ENCODE measurements at places on chromosomes 11 and 22.

GRCh38 chr11:73237471-73238290 is 19.6 kb downstream of the P2RY2 start:
- DNase-seq: no peak

DNA sequence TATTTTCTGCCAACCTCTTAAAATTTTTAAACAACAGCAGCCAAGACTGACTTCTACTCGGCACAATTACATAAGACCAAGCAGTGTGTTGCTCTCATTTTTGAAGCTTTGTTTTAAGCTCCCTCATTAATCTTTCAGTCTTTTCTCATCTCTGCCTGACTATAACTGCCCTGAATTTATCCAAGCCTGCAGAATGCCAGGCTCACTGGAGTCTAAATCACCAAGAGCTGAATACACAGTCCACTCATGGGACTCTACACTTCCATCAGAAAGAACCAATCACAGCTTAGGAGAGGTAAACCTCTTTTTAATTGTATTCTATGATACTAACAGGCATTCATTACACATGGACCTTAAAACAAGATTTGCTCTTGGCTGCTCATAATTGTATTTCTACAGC is 178.7 kb downstream of the CADM1 start:
- DNase-seq: no peak

GRCh38 chr22:19431649-19432132 is at the start of gene HIRA:
Gene HIRA (minus strand): TSS chr22:19431733. CDS start chr22:19431476, 257 bp downstream.
- peak; percentile 89 for DNase-seq

- peak; percentile 53 for DNase-seq
Observed at GRCh38 chr22:24175160-24175808, 6.0 kb upstream of the SUSD2 start.

- no peak for DNase-seq
Observed at GRCh38 chr11:119618208-119618909, 110.6 kb downstream of the NECTIN1 start.

DNA sequence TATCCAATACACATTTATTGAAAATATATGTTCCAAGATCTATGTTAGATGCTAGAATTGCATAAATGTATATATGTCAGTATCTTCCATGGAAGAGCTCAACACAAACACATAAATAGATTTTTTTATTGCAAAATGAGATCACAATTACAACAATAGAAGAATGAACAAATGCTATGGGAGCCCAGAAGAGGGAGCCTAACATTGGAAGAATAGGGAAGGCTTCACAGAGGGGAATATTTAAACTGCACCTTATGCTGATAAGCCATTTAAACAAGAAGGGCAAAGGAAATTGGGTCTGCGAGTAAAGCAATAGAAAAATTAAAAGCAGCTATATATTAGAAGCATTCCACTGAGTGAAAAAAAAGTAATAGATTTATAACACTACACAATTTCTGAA is 96.1 kb upstream of the LRRC55 start:
- no peak for DNase-seq

GRCh38 chr11:45754741-45755140 is 50.2 kb upstream of the SLC35C1 start:
- DNase-seq: no peak

- no peak for DNase-seq
Observed at GRCh38 chr11:123132881-123133280, 62.2 kb downstream of the CLMP start.

- DNase-seq: no peak
Observed at GRCh38 chr11:73729594-73730206, 31.2 kb downstream of the RAB6A start.

DNA sequence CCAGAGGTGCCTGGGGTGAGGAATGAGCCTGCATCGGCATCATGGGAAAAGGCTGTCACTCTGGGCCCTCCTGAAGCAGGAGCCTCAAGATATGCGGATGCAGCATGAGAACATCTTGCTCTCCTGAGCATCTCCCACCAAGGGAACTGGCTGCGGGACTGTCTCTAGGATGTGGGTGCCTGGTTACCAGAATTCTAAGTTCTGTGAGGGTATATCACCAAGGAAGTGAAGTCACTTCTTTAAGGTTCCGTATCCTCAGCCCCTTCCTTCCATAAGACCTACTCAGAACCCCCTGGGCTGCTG is 86.9 kb downstream of the GGTLC2 start:
- no peak for DNase-seq

GRCh38 chr11:10048350-10048749 is 245.7 kb downstream of the SBF2 start:
- no peak for DNase-seq

DNA sequence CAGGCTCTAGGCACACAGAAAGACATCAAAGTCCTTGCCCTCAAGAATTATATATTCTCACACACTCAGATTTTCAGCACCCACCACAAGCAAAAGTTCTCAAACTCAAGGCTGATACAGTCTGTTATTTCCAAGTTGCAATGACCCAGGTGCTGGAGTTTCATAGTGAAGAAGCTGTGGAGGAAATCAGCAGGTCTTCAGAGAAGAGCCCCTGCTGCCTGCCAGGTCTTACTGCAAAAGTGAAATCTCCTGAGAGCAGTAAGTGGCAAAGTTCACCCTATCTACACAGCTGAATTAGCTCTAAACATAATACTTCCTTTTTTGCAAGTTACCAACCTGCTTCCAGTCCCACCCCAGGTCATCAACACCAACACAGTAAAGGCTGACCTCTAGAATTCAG is 64.6 kb downstream of the RPL27A start:
- no peak for DNase-seq

GRCh38 chr11:120674542-120674941 is 163.0 kb downstream of the GRIK4 start:
- DNase-seq: no peak

- no peak for DNase-seq
Observed at GRCh38 chr11:61406067-61406466, 13.7 kb downstream of the TMEM216 start.

- DNase-seq: no peak
Observed at GRCh38 chr11:115498354-115498753, 5.9 kb downstream of the CADM1 start.

- no peak for DNase-seq
Observed at GRCh38 chr22:22982616-22983015, 87.7 kb upstream of the GNAZ start.

DNA sequence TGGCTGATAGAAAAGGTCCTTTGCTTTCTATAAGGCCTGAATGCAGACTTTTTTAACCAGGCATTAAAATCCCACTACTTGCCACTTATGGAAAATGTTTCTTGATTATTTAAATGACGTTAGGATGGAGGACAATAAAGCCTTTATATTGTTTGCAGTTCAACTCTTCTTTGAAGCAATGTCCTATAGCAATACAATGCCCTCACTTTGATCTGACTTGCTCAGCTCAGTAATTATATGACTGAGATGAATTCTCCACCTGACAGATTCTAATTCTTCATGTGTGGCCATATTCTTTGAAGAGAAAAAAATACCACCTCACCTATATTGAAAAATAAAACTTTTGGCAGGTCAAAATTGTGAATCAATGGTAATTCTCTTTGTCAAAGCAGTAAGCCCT is 182.0 kb upstream of the MTMR2 start:
- no peak for DNase-seq

DNA sequence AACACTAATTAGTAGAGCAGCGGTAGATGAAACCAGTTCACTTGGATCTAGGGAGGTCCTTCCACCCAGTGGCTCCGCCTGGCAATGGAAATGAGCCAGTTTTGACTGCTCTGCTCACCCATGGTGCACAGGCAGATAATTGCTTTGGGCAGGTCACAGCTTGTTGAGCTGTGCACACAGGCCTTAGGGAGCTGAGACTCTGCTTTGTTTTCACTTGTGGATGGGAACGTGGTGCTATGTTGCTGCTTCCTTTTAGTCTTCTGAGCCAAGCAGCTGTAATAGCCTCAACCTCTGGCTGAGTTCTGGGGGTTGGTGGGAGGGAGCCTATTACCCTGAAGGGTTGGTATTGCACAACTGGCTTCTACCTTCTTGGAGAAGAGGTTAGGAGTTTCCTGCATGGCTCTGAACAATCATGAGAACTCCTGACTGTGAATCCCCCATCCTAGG is 262.3 kb upstream of the MTNR1B start:
- no peak for DNase-seq

GRCh38 chr22:26677217-26677616 is 19.8 kb downstream of the MIAT start:
- no peak for DNase-seq

- no peak for DNase-seq
Observed at GRCh38 chr11:27614092-27614491, 86.2 kb downstream of the BDNF start.

DNA sequence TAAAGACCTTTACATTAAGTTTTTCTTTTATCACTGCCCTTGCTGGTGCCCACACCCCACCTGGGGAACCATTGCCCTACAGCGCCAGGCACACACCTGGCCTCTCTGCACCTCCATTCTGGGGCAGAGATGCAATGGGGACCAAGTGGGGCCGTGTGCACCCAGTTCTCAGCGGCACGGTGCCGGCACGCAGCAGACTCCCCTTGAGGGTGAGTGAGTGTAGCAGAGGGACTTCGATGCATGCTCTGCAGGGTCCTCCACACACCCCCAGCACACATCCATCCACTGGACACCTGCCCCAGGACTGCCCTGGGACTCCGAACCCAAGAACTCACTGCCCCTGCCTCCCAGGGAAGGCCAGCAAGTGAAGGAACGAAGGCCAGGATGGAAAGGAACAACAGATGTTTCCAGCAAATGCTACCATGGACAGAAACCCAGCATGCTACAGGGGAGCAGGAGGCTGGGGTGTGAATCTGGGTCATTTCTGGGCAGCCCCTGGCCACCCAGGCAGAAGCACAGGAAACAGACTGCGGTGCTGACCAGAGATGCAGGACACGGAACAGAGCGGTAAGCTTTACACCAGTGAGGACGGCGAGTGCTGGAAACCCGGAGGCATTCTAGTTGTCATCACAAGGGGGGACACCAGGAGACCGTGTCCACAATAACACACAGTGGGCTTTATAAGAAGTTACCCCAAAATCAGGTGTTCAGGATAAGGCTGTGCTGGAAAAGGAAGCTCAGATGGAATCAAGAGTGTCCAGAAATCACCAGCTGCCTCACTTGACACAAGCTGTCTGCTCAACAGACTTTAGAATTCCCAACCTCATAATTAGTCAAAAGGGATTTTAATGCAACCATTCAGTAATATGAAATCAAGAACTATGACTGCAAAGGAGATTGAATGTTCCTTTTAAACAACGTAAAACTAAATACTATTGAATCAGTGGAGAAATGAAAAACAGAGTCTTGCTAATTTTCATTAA is 32.7 kb upstream of the MOB2 start:
- DNase-seq: no peak

DNA sequence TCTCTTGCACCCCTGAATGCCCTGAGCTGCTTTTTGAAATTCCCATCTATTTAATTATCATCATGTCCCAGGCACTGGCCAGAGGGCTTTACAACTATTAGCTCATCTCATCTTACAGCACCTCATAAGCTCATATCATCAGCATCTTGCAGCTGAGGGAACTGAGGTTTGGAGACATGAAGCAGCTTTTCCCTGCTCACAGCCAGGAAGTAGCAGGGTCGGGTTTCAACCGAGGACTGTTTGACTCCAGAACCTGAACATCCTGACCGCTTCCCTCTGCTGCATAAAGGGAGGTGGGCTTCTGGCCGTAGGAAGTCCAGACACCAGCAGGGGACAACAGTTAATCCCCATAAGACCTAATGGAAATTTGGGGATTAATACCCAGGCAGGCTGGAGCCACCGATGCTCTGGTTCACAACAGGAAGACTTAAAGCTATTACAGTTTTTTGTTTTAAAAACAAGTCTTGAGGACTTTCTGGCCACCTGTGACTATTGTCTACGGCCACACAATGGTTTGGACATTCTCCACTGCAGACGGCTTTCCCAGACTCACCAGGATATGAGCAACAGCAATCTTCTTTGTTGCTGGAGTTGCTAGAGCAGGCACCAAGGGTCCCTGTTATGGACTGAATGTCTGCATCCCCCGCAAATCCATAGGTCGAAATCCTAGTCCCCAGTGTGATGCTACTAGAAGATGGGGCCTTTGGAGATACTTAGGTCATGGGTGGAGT is 47.4 kb downstream of the CHST1 start:
- DNase-seq: no peak

DNA sequence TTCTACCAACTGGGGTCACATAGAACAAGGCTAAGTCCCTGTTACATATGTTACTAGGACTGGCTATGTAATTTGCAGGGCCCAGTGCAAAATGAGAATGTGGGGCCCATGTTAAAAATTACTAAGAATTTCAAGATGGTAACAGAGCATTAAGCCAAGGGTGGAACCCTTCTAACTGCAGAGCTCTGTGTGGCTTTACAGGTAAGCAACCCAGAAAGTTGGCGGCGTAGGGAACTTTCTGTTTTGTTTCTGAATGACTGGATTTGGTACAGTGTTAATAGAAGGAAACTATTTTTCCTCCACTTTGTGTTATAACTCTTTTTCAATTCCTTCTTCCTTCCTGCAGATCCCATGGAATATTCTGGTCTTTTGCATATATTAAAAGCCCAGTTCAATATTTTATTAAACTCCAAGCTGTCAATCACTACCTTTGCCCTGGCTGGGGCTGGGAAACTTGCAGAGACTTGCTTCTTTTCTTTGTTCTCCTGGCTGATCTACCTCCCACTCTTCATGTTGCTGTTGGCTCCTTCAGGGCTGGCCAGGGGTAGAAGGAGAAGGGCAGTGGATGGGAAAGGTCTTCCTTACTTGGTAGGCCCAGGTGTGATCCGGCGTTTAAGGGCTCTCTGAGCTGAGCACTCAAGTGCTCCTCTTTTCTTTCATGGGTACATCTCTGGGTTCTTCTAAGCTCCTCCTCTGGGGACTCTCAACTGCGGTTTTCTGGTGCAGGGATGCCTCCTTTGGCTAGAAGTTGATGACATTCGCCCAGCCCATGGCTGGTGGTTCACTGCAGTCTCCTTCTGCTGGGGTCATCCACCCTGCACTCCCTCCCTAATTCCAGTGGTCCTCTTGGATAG is 67.7 kb downstream of the SNX19 start:
- DNase-seq: no peak

GRCh38 chr22:48523091-48523490 is 1304.6 kb downstream of the BRD1 start:
- no peak for DNase-seq

DNA sequence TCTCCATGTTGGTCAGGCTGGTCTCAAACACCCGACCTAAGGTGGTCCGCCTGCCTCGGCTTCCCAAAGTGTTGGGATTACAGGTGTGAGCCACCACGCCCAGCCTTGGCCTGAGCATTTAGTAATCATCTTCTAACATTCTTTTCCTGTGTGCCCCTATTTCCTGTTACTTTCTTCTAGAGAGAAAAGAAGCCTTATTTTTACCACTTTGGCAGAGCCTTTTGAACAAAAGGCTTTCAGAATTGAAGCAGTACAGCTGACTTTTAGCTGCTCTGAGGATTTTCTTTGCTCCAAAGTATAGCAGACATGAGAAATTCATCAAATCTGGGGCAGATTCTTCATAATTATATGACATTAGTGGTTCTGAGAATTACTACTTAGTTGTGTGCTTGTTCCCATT is 13.4 kb downstream of the MORC2 start:
- peak; percentile 23 for DNase-seq

DNA sequence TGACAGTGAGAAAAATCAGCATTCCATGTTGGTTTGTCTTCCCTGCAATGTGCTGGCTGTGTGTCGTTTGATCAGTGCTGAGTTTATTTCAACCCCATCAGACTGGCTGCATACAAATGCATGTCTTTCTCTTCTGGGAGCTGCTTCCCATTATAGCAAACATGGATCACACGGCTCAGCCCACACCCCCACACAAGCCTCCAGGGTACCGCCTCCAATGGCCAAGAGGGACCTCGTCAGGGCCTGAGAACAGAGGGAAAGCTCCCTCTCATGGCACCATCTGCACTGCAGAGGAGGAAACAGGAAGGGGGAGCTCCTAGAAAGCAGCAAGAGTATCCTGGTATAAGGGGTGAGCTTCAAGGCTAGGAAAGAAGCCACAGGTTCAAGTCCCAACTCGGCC is 214.2 kb downstream of the LARGE1 start:
- DNase-seq: no peak

GRCh38 chr11:109040303-109040702 is 375.4 kb downstream of the DDX10 start:
- no peak for DNase-seq

Data from naive thymus-derived CD4-positive, alpha-beta T cell (primary cell).